ENCODE measurements at places on chromosomes 2 and 18.

GRCh38 chr18:68427951-68428401, 286.9 kb downstream of the TMX3 start:
- peak; percentile 63 for DNase-seq

DNA sequence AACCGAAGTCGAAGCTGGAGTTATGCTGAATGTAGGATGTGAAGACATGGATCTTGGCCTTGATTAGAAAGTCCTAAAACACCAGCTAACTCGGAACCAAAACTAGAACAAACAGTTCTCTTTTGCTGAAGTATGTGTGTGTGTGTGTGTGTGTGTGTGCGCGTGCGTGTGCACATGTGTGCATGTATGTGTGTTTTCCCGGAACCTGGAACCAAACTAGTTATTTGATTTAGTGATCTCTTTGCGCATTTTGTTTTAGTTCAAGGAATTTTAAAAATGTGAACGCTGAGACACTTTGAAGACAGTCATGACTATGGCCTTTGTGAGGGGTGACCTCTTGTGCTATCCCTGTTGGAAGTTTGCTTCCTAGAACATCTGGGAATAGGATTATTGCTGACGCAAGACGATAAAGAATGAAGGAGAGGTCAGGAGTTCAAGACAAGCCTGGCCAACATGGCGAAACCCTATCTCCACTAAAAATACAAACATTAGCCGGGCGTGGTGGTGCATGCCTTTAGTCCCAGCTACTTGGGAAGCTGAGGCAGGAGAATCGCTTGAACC, 23.8 kb downstream of the FHL2 start:
- DNase-seq: no peak

DNA sequence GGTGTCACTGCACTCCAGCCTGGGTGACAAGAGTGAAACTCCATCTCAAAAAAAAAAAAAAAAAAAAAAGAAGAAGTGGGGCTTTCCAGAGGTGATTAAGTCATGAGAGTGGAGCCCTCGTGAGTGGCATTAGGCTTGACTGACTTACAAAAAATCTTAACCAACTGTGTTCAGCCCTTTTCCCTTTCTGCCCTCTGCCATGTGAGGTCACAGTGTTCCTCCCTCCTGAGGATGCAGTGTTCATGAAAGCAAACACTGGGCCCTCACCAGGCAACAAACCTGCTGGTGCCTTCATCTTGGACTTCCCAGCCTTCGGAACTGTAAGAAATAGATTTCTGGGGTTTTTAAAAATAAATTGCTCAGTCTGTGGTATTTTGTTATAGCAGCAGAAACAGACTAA, 37.0 kb upstream of the METTL21A start:
- no peak for DNase-seq

DNA sequence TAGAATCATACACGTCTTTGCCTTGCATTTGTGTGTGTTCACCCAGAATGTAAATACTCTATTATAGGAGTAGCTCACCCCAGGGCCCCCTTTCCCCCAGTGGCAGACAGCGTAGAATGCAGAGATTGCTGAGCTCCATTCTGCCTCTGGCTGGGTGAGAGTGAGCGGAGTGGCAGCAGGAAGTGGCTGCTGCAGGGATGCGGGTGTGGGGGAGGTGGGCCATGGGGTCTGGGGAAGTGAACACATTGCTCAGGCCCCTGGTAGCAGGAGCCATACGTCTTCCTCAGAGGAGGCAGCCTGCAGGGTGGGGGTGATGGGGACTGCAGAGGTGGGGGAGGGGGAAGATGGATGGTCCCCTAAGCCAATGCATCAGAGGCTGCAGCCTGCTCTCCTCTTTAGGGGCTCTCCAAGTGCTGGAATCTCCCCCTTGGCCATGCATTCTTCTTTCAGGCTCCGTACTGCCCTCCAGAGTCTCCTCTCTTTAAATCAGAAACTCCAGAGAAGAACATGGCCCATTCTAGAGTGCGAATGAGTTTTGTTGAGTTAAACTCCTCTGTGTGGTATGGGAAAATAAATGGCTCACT, 72.2 kb downstream of the CELF4 start:
- no peak for DNase-seq

DNA sequence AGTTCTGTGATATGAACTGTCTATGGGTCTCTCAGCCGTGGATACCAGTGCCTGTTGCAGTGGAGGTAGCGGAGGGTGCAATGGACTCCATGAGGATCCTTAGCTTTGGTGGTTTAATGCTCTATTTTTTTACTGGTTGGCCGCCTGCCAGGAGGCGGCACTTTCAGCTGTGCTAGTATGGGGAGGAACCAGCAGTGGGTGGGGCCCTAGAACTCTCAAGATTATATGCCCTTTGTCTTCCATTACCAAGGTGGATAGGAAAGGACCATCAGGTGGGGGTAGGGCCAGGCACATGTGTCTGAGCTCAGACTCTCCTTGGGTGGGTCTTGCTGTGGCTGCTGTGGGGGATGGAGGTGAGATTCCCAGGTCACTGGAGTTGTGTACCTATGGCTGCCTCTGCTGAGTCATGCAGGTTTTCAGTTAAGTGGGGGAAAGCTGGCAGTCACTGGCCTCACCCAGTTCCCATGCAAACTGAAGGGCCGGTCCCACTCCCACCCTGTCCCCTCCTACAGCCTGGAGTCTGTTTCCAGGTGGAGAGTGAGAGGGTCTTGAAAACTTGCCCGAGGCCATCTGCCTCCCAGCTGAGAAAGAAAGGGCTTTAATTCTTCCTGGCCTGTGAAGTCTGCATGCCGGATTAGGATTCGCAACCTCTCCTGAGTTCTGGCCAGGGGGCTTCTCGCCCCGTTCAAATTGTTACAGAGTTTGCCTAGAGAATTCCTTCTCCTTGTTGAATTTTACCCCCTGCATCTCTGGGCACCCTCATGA, 14.5 kb downstream of the KCNS3 start:
- DNase-seq: no peak

DNA sequence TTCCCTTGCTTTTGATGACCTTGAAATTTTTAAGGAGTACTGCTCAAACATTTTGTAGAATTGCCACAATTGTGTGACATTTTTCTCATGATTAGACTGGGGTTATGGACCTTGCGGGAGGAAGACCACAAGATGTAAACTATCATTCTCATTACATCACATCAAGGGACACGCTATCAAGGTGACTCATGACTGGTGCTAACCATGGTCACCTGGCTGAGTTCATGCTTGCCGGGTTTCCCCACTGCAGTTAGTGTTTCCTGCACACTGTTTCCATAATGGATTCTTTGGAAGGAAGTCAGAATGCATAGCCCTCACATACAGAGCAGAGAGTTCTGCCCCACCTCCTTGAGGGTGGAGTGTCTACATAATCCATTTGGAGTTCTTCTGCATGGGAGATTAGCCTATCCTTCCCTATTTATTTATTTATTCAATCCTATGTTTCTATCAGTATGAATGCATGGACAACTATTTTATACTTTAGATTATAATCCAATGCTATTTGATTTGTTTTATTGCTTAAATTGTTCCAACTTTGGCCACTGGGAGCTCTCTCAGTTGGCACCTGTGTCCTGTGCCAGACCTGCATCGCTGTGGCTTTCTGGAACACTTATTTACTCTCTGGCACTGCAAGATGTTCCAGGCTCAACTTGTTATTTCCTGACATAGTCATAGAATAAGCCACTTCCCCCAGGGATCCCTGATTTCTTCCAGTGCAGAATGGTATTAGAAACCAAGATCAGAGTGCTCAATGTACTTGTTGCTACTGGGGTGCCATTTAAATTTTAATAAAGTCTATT, 6.0 kb downstream of the MC2R start:
- DNase-seq: no peak

GRCh38 chr2:132589111-132589830, 80.7 kb downstream of the LYPD1 start:
- no peak for DNase-seq

DNA sequence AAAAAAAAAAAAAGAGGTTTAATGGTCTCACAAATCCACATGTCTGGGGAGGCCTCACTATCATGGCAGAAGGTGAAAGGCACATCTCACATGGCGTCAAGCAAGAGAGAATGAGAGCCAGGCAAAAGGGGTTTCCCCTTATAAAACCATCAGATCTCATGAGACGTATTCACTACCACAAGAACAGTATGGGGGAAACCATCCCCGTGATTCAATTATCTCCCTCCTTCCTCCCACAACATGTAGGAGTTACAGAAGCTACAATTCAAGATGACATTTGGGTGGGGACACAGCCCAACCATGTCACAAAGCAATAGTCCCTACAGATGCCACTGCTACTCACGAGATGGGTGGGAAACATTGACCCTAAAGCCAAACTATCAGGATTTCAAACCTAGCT, 392.7 kb upstream of the ID2 start:
- no peak for DNase-seq

DNA sequence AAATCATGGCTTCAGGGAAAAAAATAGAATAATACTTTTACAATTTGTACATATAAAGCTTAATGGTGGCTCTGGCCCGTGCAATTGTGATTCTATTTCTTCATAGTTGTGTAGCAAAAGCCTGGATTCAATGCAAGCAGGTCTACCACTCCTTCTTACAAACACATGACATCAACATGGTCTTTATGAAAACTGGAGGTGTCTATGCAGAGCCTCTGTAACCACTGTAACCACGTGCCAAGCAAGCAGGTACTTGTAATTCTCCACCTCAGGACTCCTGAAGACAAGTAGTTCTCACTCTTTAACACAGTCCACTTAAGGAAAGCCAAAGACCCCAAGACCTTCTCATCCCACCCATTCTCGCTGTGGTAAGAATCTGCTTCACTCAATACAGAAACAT, 62.6 kb downstream of the METTL4 start:
- DNase-seq: no peak

DNA sequence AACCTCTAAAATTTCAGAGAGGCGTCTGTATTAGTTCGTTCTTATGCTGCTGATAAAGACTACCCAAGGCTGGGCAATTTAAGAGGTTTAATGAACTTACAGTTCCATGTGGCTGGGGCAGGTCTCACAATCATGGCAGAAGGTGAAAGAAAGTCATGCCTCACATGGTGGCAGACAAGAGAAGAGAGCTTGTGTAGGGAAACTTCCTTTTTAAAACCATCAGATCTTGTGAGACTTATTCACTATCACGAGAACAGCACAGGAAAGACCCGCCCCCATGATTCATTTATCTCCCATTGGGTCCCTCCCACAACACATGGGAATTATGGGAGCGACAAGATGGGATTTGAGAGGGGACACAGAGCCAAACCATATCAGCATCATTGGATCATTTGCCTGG, 183.2 kb upstream of the SIX2 start:
- DNase-seq: no peak

GRCh38 chr2:159960414-159960813, 102.0 kb downstream of the PLA2R1 start:
- no peak for DNase-seq

DNA sequence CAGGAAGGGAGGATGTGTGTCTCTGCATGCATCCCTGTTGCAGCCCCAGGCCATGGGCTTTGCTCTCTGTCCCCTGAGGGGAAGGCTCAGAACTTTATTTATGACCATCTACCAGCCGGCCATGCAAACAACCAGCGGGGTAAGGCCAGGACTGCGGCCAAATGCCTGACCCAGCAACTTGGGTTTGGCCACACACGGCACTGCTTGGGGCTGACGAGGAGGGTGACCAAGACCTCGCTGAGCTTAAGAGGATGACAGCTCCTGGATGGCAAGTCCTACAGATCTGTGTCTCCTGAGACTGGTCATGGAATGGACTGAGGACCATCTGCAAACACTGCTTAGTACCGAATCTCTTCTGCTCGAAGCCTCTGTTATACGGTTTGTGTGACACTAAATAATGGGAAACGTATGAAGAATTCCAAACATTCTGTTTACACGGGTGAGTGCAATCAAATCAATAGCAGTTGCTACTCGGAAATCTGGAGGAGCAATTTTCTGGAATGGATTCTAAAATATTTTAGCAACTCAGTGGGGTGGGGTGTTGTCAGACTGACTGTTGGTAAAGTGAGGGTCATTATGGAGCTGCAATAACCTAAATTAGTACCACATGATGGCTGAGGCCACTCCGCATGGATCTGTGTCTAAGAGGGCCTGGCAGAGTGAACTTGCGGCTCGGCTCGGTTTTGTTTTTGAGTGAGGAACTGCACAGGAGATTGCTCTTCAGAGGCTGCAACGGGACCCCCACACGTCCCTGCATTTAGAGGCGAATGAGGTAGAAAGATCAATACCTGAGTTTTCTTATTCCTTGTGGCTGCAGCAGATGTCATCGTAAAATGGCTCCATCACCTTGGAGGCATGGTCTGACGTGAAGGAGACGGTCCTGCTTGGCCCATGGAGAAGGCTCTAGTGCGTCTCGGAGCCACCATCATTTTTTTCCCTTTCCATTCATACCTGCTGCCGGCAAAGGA, 26.6 kb downstream of the TMEM18 start:
- DNase-seq: no peak

DNA sequence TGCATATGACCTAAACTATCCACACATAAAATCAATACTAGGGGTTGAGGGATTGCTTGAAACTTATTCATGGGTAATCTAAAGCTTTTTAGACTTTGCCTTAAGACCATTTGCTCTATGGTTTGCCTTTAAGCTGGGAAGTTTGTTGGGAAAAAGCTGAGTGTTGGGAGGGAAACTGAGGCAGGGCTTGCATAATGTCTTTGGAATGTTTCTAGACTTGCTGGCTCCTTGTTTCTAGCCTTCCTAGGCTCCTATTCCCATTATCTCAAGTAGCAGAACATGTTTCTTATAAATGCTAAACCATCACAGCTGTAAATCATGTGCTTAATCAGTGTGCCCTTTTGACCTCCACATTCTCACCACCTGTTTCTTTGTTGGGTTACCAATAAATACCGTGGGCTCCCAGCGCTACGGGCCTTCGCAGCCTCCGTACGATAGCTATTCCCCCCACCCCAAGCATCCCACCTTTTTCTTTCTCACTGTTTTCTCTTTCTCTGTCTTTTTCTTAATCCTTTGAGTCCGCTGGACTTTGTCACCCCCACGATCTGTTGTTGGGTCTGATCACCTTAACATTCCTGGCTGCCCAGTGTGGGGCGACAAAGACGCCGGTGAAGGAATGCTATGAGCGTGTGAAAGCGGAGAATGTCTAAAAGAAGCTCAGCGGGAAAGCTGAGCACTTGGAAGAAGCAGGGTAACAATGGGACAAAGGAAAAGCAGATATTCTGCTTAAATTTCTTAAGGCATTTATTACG, 49.4 kb upstream of the CWC22 start:
- DNase-seq: no peak

DNA sequence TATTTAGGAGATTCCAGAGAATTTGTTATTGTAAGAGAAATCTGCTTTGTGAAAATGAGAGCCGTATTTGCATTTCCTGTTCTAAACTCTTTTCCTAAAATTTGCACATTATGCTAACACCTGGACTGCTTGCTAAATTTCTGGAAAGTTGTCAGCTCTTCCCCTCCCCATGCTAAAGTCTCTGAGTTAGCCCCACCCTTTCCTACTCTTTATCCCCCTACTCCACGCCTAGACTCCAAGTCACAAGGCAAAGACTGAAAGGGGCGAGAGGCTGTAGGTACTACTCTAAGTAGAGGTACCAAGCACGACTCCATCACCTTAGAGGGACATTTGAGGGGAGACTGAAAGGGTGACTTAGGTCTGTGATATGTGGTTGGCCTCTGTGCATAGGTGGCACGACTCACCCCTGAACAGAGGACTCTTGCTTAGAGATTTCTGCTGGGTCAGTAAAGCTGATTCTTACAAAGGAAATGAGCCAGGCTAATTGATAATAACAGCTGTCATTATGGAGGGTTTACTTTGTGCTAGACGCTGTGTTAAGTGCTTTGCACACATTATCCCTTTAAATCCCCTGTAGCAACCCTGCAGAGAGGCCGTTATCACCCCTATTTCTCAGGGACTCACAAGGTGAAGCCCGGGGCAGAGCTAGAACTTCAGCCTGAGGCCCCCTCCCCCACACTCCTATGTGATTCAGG, 373.5 kb downstream of the EN1 start:
- no peak for DNase-seq

All from AG09309 (cell line).